Stimulated activated naive CD8-positive, alpha-beta T cell treated with anti-CD3 and anti-CD28 coated beads, Interleukin-15, Interleukin-2, amounts not matched to agents 100 U/mL and 50 U/mL, for 24 hours (primary cell): ENCODE measurements at places on chromosomes 4 and X.
A peak's percentile ranks its signal among the peaks of the same experiment; 100 is the strongest.

DNA sequence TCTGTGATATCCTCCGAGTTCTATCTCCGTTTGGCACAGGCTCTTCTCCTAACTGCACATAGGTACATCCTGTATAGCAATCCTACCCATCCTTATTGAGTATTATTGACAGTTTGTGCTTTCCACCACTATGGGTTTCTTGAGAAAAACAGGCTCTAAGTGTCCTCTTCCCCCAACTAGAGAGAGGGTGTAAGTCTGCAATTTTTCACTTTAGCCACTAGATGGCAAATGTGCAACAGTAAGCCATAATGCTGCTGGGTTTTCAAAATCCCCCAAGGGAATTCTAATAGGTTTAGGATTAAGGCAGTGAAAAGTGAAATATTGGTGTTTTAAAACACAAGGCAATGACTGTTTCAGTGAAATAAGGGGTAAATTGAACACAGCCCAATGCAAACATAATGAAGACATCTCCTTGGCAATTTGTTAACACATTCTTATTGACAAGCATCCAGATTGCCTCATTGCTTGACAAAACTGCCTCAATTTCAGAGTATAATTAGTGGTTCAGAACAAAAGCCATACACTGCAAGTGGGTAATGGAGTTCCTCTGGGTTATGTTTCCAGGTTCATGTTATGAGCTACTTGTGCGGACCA is 239.0 kb upstream of the HTR2C start:
- no peak for DNase-seq

- no peak for DNase-seq
Measured at GRCh38 chr4:118155516-118155915, 121.2 kb downstream of the NDST3 start.

GRCh38 chr4:180571516-180572055 is 1671.6 kb upstream of the TENM3 start:
- DNase-seq: no peak

DNA sequence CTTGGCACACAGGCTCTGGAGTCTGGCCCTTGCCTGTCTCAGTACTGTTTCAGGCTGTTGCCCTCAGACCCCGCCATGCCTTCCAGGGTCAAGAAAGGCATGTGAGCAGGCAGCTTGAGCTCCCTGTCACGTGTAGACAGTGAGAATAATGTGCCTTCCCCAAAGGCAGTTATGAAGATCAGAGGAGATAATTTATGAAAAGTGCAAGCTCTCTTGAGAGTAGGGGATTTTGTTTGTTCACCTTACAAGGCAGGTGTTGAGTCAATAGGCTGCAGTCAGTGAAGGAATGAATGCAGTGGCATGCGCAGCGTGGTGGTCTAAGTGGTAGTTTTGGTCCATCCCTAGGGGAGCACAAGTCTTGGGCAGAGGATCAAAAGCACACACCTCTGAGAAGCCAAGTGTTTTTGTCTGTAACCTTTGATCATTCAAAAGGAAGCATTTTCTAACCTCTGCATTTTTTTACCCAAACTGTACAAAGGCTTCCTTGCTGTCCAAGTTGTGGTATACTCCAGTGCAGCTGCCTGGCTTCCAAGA is 14.4 kb downstream of the HADH start:
- no peak for DNase-seq

- no peak for DNase-seq
Measured at GRCh38 chrX:33336783-33337182, 125.4 kb upstream of the DMD start.

DNA sequence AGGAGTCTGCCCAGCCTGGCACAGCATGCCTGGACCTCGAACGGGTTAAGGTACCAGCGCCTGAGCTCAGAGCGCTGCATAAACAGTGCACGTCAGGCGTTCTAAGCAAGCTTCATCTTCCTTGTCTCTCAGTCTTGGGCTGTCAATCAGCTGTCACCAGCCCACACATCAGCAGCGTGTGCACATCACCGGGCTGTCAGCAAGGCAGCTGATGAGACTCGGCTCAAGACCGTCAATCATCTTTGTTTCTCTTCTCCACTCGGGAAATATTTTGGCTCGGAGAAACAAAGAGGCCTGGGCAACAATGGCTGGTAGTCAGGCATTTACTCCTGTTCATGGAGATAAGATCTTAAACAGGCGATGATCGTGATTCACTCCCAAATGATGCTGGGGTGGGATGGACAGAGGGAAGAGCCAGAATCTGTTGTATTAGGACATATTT is 141.3 kb downstream of the LDB2 start:
- DNase-seq: no peak

- DNase-seq: no peak
Measured at GRCh38 chr4:105843941-105844340, 51.3 kb upstream of the NPNT start.

GRCh38 chrX:1400049-1400448 is 8.1 kb upstream of the SLC25A6 start:
- no peak for DNase-seq

GRCh38 chr4:99784842-99785241 is 31.8 kb upstream of the DAPP1 start:
- no peak for DNase-seq

DNA sequence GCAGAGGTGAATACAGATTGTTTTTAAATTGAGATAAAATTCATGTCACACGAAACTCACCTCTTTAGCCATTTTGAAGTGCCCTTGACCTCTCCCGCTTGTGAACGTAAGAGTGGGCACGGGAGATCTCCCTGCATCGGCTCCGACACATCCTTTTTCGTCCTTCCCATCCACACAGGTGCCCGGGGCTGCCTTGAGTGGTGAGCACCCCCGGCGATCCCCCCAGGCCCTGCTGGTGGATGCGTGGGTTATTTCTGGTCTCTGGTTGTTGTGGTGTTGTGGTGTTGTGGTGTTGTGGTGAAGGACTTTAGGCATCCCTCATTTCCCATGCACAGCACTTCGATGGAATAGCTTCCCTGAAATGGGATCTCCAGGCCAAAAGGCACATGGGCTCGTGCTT is 46.1 kb downstream of the PSAPL1 start:
- no peak for DNase-seq

DNA sequence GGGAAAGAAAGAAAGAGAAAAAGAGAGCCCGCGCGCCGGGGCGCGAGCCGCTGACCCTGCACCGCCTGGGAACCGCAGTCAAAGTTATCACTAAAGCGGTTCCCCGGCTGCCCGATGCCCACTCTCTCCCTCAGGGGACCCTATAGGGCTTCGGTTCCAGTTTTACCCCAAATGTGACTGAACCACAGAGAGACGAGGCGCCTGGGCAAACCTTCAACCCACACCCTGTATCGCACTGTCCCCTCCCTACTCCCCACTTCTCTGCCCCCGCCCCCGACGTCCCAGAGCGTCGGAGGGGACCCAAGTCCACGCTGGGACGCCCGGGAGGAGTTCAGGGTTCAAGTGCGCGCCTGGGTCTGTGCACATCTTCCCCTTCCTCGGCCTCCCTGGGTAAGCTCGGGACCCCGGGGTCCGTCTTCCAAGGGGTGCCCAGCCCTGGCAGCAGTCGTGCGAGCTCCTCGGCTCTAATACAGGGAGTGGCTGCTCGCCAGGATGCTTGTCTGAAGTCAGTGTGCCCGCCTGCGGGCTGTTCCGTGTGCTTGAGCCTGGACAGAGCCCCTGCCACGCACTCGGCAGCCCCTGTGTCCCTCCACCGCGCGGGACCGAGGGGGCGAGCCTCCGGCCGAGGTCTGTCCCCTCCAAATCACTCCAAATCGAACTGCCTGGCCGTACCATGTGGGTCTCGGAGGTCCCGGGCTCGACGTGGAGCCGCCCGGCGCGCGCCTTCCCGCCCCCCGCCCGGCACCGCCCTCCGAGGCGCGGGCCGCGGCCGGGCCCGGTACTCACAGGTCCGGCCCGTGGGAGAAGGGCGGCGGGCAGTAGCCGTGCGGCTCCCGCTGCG is 960 bp downstream of the TRPC3 start:
- peak; percentile 26 for DNase-seq
